ENCODE measurements at places on chromosomes 13 and 19.

DNA sequence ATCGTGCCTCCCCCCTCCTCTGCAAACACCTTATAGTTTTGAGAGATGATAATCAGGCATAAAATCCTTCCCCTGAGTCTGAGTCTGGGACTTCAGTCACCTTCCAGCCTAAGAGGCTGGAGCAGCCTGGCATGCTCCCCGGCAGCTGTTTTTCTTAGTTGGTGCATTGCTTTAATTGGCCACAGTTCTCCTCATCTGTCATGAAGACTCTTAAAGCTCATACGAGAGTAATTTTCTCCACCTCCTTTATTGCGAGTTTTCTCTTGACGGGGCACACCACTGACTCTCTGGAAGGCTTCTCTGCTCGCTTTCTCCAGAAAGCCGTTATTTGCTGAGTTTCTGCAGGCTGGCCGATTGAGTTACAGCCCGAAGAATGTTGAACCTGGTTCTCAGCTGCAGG, 310.5 kb downstream of the ATP8A2 start:
- no peak for DNase-seq

- DNase-seq = no peak
Observed at GRCh38 chr19:2101417-2102335, 5.0 kb downstream of the IZUMO4 start.

DNA sequence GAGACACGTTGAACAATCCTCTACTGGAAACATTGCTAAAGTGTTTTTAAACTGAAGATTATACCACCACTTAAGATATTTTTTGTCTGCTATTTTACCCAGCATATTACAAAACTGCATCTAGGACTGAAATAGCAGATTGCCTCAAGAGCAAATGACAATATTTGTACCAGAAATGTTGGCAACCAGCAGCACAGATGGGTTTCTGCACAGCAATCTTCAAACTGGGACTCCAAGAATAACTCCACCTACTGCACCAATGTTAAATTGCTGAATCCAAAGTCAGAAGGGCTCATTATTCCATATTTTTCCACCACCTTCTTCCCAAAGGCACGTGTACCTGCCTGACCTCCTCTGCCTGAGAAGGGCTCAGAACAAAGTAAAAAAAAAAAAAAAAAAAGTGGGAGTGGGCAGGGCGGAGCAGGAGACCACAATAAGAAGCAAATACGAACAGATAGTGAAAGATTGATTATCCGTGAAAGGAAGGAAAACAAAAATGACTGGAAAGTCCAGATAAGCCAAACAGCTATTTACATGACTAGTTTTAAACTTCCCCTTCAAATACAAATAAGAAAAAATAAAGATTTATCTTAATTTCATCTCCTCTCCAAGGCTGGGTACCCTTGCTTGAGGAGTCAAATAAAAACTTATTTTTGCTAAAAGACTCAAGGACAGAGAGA, 79.4 kb downstream of the FOXO1 start:
- no peak for DNase-seq

- no peak for DNase-seq
Observed at GRCh38 chr19:39195755-39196154, 1.0 kb upstream of the NCCRP1 start.

GRCh38 chr13:23279321-23279720, 98.5 kb downstream of the SGCG start:
- no peak for DNase-seq

DNA sequence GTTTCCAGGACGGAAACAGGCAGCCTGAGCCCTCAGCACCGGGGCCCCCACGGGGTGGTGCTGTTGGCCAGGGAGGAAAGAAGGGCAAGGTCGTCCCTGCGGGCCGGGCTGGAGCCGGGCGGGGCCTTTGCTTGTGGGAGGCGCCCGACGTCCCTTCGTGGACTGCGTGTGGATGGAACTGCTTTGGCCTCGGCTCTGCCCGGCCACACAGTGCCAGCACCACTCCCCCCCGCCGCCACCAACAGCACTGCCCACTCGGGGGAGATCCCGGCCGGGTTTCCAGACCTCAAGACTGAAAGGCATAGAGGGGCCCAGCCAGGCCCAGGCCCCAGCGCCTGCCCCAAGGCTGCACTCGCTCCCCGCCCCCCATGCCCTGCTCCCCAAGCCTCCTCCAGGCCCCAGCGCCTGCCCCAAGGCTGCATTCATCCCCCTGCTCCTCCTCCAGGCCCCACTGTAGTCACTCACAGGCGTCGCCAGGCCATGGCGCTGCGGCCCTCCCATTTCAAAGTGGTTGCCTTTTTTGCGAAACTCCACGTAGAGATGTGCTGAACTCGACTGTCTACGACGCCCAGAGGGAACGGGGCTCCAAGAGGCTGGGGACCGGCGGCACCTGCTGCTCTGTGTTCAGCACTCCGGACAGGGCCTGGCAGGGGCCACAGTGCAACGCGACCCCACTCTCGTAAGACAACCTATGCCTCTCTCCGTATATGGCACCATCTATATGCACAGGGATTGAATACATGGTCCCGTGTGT, 22.5 kb downstream of the C13orf46 start:
- peak; percentile 20 for DNase-seq

DNA sequence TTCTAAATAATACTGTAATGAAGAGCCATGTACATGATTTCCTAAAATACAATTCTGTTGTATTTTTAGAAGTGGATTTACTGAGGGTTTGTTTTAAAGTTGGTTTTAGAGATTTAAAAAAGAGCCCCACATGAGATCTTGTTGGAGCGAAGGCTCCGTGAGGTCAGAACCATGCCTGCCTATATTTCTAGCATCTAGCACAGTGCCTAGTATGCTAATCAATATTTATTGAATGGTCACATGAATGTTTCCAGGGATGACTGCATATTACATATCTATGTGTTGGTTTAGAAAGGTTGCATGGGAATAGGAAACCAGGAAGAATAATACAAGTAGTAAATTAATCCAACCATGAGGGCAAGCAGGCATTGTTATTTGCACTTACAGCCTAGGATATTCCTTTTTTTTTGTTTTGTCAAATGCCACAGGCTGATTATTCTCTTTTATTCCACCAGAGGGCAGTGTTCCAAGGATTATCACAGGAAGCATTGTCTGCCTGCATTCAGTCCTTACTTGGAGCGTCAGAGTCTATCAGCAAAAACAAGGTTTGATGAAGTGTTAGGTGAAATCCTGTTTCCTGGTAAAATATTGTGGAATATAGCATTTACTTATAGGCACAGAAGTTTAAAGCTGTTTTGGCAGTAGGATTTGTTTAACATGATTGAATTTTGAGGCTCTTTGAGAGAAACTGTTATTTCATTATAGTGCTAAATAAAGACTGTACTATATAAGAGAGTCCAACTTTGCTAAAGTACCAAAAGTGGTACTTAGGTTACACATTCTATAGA, 46.8 kb downstream of the COG3 start:
- peak; percentile 54 for DNase-seq

DNA sequence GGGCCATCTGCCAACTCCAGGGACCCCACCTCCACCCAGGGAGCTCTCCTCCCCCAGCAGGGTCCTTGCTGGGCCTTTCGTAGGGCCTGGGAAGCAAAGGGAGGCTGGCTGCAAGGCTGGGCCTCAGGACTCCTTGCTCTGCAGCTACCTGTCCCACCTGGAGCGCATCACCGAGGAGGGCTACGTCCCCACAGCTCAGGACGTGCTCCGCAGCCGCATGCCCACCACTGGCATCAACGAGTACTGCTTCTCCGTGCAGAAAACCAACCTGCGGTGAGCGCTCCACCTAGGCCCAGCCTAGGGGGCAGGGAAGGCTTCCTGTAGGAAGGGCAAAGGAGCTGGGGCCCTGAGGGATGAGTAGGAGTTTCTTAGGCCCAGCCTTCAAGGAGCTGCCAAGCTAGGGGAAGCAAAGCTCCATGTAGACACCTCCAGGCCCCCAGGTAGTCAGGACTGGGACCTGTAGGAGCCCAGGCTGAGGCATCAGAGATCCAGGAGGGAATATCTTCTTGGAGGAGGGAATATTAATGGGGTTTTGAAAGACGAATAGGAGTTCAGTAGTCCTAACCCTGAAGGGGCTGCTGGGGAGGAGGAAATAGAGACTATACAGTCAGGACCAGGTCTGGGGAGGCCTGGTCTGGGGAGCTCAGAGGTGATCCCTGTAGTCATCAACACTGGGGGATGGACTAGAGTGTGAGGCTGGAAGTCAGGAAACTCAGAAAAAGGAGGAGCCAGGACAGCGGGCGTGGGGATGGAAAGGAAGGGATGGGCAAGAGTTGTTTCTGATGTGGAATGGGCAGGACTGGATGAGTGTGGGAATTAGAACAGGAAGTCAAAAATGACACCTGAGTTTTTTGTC, 16.0 kb downstream of the GNA15 start:
- no peak for DNase-seq

- no peak for DNase-seq
Observed at GRCh38 chr13:111484141-111484925, 163.9 kb downstream of the TEX29 start.

GRCh38 chr13:35764326-35765015, 288.0 kb upstream of the MAB21L1 start:
- no peak for DNase-seq

- no peak for DNase-seq
Observed at GRCh38 chr13:100484702-100485101, 103.9 kb downstream of the GGACT start.

- no peak for DNase-seq
Observed at GRCh38 chr13:107088061-107088460, 520.1 kb upstream of the ARGLU1 start.

DNA sequence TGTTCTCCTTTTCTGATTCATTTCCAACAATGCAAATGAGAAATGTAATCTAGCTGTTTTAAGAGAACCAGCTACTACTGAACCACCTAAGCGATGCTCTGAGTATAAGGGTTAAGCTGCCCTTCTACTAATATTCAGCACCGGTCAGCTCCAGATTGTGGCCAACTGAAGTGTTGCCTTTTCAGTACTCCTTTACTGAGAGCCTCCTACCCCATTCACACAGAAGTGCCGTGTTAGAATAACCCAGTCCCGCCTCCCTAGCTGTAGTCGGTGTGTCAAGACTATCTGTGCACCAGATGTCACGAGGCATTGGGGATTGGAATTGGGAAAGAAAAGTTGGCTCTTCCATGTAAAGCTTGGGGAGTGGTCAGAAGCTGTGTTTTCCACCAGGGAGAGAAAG, 45.4 kb downstream of the FAM124A start:
- no peak for DNase-seq

DNA sequence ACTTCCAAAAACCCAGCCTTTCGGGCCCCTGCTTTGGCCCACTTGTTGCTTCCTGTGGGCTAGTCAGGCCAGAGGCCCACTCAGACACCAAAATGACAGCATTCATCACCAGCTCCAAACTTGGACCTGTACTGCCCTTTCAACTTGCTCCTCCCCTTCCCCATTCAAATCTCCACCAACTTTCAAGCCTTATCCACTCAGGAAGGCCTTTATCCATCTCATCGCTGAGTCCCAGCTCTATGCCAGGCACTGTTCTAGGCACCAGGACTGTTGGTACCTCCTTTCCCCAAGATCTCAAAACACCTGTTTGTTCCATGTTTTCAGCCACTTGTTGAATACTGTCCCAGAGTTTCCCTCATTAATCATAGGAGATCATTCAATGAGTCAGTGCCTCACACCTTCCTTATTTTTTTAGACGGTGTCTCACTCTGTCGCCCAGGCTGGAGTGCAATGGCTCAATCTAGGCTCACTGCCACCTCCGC, 1011.4 kb downstream of the UQCRFS1 start:
- no peak for DNase-seq

DNA sequence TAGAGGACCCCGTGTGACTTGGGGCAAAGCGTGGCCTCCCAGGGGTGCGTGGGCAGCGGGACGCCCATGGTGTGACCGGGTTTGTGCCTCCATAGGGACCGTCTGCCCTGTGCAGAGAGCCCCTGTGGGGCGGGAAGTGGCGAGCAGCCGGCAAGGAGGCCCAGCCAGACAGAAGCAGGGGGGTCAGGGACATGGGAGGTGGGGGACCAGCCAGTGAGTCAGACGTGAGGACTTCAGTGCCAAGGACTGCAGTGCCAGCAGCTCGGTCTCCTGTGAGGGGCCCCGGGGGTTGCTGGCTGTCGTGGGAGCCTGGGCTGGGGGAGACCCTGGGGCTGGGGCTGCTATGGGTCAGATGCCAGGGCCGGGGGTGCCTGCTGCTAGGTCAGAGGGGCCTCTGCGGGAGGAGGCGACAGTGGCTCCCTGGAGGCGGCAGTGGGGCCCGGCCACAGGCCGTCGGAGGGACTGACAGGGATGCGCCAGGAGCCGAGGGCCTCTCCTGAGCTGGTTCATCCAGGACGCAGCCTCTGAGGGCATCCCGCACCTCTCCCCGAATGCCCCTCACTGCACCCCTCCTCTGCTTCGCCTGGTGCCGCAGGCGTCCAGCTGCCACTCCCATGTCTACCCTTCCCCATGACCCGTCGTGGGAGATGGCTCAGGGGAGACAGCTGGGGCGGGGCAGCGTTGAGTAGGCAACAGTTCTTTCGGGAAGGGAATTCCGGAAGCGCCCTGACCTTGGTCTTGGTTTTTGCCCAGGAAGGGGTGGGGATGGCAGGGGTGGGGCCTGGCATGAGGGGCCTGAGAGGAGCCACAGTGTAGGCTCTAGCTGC, 80.0 kb downstream of the KDM4B start:
- DNase-seq = no peak

DNA sequence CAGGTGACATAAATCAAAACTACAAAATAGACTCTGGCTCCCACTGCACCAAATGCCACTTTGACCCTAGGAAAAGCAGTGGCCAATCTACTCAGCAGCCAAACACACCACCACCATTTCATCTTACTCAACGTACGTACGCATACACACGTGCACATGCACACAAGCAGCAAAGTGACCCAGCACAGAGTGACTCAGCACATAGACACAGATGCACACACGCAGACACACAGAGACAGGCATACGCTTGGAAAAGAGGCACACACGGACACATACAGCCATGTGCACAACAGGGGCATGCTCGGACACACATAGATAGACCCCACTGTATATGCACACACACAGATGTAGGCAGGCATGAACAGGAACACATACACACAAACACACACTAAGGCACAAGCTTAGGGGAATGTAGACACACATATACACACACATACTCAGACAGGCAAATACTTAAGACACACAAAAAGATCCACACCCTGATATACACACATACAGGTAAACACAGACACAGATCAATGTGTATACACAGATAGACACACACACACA, 37.3 kb downstream of the PEPD start:
- DNase-seq = no peak

DNA sequence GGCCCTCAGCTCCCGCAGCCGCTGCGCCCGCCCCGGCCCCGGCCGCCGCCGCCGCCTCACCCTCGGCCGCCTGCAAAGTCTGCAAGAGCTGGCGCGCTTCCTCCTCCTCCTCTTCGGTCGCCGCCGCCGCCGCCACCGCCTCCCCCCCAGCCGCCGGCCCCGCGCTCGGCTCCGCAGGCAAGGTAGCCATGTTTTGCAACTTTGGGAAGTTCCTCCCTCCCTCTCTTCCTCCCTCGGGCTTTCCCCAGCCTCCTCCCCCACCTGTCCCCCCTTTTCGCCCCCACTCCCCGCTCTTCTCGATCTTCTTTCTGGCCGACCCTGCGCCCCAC, 433 bp downstream of the SIX5 start:
- no peak for DNase-seq

DNA sequence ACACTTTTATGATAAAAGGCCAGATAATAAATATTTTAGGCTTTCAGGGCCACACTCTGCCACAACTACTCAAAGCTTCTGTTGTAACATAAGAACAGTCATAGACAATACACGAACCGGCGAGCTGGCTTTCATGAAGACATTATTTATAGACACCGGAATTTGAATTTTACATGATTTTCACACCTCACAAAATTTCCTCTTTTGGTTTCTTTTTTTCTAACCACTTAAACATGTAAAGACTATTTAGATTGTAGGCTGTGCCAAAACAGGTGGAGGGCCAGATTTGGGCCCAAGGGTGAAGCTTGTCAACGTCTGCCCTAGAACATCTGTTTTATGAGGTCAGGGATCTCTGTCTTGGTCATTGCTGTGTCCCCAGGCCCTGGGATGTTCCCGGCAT, 29.7 kb upstream of the FXYD3 start:
- no peak for DNase-seq

GRCh38 chr19:17754634-17755442, 3.6 kb downstream of the FCHO1 start:
- no peak for DNase-seq

All from smooth muscle cell of the brain vasculature (primary cell).